ENCODE measurements at places on chromosomes 3 and 15.

DNA sequence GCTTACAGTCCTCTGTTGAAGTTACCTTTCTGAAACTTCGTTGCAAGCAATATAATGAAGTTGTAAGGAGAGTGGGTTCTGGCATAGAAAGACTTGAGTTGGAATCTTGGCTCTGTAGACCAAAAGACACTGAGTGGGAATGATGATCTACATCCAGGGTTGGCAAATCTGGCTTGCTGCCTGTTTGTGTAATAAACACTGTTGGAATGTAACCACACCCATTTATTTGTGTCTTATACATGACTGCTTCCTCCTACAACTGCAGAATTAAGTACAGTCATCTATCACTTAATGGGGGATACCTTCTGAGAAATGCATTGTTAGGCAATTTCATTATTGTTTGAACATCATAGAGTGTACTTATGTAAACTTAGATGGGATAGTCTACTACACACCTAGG lies 178.4 kb upstream of the SUCLG2 start:
- DNase-seq: no peak

DNA sequence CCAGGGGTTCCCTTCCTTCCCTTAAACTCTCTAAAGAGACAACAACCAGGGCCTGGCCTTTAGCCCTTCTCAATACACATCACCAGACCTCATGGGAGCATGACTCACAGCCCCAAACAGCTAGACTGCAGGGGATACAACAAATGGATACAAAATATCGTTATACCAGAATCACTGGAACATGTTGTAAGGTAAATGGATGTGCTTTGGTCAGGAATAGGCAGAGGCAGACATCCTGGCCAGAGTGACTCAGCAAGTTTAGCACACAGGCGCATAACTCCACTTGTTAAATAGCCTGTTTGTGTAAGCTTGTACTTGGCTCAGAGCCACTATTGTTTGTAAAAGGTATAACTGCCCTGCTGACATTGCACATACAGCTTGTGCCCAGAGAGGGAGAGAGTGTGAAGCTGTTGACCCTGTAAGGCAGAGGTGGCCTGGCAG lies 18.3 kb downstream of the TMED3 start:
- no peak for DNase-seq

DNA sequence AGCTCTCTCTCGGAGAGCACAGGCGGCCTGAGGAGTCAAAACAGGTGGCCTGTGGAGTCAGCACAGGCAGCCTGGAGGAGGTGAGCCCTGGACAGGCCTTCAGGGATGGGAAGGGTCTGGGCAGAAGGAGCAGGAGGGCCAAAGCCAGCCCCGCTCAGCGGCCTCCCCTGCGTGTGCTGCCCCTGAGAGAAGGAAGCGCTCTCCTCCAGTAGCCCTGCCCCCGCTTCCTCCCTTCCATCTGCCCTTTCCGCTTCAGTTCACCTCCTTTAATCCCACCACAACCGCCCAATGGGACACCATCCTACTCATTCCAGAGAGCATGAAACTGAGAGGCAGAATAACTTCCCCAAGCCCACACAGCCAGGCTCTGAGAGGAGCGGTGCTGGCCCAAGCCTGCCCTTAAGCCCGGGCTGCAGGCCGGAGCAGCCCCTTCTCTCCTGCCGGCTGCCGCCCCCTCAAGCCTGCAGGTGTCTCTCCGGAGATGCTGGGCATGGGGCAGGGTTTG lies 3.2 kb upstream of the NR2E3 start:
- no peak for DNase-seq

DNA sequence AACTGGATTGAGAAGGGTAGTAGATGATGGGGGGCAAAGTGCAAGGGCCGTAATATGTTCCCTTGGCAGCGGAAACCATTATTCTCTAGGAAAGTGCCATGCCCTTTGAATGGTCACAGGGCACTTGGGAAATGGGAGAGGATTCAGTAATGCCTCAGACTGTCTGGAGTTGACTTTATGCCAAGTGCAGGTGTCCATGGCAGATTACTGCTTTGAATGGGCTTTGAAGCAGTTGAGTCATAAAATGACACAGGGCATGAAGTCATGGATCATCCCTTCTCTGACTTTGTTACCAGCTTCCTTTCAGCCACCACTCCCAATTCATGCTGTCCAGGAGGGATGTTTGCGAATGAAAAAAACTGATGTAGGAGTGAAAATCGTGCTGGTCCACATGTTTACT lies 20.1 kb downstream of the AADACL2 start:
- DNase-seq: no peak

DNA sequence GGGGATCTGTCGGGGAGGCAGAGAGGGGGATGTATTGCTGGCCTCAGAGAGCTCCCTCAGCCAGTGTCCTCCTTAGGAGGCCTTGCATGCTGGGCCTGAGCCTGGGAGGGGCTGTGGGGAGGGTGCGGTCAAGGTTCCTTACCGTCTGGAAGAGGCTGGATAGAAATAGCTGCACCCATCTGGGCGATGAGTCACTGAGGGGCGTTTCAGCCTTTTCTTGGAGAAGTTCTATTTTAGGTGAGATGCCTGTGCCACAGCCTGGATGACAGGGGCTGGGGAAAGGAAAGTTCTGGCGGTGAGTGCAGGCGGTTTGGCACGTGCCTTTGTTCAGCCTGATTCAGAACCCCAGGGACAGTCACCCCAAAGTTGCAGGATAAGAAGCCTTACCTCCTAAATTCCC lies 35.7 kb upstream of the APEH start:
- DNase-seq: no peak

GRCh38 chr3:68706096-68706495 lies 226.3 kb downstream of the TAFA4 start:
- no peak for DNase-seq
